ENCODE measurements at places on chromosomes 16 and 17.

DNA sequence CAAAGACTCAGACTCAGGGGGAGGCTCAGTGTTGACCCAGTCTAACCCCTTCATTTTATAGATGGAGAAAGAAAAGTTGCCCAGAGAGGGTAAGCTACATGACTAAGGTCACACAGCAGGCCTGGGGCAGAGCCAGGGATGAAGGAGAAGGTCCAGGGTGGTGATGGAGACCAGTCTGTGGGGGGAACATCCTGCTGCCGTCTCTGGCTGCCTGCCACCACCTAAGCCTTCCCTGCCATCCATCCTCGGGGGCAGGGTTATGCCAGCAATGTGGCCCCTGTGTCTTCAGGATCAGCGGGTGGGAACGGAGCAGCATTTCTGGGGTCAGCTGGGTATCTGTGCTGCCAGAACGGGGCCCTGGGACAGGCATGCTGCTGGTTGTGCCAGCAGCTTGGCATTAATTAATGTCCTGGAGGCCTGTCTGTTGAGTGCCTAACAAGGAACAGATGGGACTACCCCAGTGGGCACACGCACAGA, 5.5 kb downstream of the DOK4 start:
- DNase-seq = no peak

- no peak for DNase-seq
These were observed 97.5 kb downstream of the CHD9 start for GRCh38 chr16:53152329-53152728.

- DNase-seq = no peak
These were observed 901 bp downstream of the CDYL2 start for GRCh38 chr16:80803339-80804055.

DNA sequence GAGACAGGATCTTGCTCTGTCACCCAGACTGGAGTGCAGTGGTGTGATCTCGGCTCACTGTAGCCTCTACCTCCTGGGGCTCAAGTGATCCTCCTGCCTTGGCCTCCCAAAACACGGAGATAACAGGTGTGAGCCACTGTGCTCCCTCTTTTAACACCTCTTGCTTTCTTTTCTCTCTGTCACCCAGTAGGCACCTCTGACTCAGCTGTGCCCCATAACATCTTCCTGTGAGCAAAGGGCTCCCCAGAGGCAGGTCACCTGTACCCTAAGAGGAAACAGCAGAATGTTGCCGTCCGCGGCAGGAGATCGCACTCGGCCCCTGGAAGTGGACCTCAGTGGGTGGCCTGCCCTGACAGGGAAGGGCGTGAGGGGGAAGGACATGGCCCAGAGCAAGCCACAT, 918 bp upstream of the NLRC3 start:
- no peak for DNase-seq

DNA sequence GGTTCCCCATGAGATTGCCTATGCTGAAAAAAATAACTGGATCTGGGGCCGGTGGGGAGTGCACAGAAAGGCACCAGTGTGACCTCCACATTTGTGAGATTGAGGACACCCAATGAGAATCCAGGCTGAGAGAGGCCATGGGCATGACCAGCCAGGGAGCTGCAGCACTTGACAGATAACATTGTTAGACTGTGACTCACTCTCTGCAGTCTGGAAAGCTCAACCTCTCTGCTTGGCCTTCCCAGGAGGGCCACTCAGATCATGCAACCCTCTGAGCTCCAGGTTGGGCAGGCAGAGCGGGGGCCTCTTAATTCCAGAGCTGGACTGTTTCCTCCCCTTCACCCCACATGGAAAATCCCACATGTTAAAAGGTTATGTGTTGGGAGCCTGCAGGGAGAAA, 30.1 kb downstream of the FZD2 start:
- no peak for DNase-seq

GRCh38 chr17:70295731-70296130, 126.4 kb downstream of the KCNJ2 start:
- DNase-seq = no peak

DNA sequence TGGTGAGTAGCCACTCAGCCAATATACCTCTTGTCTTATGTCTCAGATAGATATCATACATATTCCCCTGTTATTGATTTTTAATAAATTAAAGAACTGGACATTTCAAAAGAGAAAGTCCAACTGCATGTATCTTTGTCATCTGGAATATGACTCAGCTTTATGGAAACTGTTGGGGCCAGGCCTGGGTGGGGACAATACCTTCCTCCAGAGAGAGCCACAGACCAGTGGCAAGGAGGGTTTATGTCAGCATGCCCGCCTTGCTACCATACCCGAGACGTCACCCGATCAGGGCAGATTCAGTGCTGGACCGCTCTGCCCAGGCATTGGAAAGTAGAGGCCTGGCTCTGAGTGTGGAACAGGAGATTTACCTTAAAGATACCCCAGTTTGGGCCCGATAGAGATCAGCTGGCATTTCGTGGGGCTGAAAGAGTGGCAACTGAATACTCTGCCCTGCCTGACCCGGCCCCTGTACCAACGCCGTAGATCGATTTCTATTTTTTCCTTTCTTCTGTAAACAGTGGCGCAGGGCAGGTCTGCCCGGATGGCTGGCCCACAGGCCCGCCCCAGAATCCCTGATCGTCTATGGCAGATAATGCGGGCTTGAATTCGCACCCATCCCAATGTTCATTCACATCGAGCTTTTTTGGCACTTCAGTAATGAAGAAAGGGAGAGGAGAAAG, 158.6 kb downstream of the SALL1 start:
- no peak for DNase-seq

GRCh38 chr16:49487746-49488145, 114.1 kb downstream of the C16orf78 start:
- no peak for DNase-seq

DNA sequence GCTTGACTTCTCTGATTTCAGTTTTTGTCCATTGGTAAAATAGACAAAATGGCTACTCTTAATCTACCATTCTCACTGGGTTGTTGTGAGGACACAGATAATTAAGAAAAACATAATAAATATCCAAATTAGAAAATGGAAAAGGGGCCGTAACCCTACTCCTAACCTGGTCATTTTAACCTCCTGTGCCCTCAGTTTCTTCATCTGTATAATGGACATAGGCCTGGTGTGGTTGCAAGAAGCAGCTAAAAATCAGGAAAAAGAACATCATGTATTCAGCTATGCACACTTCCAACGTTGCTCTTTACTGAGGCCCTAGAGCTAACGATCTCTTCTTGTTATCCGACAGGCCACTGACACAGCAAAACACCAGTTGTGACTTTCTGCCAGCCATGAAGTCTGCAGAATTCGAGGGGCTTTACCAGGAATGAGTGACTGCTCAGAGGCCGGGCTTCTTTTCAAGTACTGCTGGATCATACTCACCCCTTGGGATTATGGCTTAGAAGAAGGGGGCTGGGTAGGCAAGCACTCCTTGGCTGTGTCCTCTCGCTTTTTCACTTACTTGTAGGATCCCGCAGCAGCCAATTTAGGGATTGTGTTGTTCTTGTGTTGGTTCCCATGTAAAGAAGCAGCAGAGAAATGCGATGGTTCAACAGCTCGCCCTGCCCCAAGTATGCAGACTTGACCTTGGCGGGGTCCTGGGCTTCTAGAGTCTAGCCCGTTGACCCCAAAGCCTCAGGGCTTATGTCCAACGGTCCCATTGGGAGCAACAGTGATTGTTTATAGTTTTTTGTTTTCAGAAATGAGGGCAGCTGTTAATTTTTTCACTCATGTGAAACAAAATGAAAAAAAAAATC, 20.9 kb downstream of the LDAF1 start:
- no peak for DNase-seq

GRCh38 chr17:68704871-68705713, 103.9 kb upstream of the FAM20A start:
- DNase-seq = no peak

DNA sequence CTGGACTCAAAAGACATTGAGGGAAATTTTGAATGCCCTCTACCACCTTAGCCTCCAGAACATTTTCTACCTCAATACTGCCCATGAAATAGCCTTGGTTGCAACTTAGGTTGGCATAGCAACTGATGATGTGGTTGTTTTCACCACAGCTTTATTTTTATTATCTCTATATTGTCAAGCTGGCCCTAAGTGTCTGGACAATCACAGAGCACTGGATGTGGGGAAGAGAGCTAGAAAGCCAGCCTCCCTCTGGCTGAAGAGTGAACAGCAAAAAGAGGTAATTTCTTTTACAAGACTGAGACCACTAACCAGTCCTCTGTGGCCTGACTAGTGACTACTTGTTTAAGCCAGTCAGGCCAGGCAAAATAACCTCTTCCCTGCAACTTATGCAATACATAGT, 159.6 kb downstream of the HS3ST2 start:
- no peak for DNase-seq

GRCh38 chr16:11408216-11408615, 63.0 kb downstream of the RMI2 start:
- DNase-seq = no peak

- DNase-seq = no peak
These were observed 143.9 kb upstream of the HS3ST2 start for GRCh38 chr16:22670044-22670536.

DNA sequence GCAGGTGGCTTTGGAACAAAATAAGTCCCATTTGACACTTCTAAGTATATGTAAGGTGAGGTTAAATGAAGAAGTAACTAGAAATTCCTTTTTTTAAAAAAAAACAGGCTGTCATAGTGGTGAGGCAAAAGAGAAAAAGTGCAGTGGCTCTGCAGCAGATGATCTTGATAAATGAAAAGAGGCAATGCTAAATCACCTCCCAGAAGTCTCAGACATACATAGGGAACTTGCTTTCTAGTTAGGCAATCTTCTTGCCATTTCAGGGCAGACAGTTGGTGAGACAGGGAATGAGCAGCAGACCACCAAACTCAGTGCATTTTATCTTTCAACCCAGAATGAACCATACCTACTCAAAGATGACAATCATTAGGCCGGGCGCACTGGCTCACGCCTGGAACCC, 90.8 kb downstream of the MYO1D start:
- DNase-seq = no peak

DNA sequence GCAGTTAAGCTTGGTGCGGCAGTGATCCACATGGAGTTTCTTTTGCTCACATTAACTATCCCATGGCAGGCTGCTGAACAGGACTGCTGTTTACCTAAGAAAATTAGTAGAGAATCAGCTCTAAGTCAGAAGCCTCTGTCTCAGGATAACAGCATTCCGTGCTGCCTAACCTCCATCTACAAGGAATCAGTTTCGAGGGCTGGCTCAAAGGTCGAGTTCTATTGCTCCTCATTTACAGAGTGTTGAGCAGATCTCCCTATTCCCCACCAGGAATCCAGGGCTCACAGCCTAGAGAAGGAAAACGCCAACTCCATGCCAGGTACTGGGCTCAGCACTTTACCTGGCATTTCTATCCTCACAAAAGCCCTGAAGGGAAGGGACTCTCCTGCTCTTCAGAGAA, 9.9 kb downstream of the GINS2 start:
- no peak for DNase-seq

DNA sequence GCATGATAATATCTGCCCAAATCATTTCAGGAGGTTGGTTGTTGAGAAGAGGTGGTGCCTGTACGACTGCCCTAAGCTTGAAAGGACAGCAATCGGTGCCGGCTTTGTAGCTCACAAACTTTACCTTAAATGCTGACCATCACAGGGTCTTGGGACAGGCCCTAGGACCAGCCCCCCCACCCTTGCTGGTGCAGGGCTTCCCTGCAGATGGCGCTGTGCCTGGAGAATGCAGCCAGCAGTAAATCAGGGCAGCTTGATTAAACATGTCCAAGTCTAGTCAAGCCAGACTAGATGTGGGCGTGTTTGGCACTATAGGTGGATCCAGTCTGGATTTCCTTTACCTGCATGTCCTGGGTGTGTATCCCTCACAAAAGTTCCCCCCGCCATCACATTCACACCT, 135.5 kb upstream of the CRHR1 start:
- no peak for DNase-seq

DNA sequence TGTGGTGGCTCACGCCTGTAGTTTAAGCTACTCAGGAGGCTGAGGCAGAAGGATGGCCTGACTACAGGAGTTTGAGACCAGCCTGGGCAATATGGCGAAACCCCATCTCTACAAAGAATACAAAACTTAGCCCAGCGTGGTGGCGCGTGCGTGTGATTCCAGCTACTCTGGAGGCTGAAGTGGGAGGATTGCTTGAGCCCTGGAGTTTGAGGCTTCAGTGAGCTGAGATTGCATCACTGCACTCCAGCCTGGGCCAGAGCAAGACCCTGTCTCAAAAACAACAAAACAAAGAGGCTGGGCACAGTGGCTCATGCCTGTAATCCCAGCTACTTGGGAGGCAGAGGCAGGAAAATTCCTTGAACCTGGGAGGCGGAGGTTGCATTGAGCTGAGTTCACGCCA, 7.0 kb upstream of the CSNK1D start:
- DNase-seq = no peak

- no peak for DNase-seq
These were observed 20.8 kb downstream of the ZFPM1 start for GRCh38 chr16:88473666-88474534.

DNA sequence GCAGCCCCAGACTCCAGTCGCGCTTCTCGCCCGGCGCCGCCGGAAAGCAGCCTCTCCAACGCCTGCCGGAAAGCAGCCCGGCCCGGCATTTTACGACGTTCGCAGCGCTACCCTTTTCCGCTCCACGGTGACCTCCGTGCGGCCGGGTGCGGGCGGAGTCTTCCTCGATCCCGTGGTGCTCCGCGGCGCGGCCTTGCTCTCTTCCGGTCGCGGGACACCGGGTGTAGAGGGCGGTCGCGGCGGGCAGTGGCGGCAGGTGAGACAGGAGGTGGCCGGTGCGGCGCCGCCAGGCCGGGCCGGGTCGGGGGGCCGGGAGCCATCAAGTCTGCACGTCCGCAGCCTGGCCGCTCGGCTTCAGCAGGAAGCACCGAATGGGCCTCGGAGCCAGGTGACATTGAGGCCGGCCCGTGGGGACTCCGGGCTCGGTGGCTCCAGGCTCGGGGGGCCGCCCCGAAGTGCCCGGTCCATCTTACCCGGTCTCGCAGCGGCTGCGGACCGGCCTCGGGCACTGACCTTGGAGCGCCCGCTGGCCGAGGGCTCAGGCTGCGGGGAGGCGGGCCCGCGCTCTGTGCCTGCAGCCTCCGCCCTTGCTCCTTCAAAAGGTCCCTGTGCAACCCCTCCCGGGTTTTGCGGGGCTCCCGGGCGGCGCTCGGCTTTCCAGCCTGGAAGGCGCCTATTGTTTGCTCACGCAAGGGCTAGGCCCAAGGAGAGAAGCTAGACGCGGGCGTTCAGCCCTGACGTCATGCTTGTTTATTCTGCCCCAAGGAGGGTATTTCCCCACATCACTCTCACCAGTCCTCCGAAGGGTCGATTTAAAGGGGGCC, at the start of the genes COX4I1 and EMC8:
TSS of gene COX4I1 (plus strand) at position 199 of the 824 bp plus-strand sequence. CDS start 1,511 bp downstream, outside the sequence.
TSS of gene EMC8 (minus strand) at position 48 of the 824 bp plus-strand sequence. CDS start 249 bp downstream, outside the sequence.
- DNase-seq = peak; percentile 43

All from NCI-H2081 treated with DMSO at 0.1 percent for 48 hours (cell line).